HCT116 (cell line): ENCODE measurements at places on chromosomes 6 and 20. TPM values are rescaled to one million over a fixed set of nuclear protein-coding genes. Genes with fewer than 3 reads are reported as not detected.

Gene NHSL1
- total RNA-seq: 15.4 TPM

Gene RBPJL
- not detected for total RNA-seq

Gene ECT2L
- not detected for total RNA-seq

Gene KHDC3L
- not detected for total RNA-seq

Gene NKAIN2
- total RNA-seq: not detected

GRCh38 chr6:122673343-122673961, 63.2 kb downstream of the PKIB start:
- no peak for DNase-seq

DNA sequence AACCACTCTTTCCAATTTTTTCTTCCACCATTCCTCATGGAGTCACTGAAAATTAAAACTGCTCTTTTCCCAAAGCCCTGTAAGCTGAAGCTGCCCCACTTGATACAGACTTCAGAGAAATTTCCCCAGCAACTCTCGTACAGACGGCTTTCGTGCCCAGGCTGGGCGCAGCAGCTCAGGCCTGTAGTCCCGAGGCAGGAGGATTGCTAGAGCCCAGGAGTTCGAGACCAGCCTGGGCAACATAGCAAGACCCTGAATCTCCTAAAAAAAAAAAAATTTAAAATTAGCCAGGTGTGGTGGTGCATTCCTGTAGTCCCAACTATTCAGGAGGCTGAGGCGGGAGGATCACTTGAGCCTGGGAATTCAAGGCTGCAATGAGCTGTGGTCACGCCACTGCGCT, 6.6 kb downstream of the PPDPF start:
- DNase-seq: no peak

DNA sequence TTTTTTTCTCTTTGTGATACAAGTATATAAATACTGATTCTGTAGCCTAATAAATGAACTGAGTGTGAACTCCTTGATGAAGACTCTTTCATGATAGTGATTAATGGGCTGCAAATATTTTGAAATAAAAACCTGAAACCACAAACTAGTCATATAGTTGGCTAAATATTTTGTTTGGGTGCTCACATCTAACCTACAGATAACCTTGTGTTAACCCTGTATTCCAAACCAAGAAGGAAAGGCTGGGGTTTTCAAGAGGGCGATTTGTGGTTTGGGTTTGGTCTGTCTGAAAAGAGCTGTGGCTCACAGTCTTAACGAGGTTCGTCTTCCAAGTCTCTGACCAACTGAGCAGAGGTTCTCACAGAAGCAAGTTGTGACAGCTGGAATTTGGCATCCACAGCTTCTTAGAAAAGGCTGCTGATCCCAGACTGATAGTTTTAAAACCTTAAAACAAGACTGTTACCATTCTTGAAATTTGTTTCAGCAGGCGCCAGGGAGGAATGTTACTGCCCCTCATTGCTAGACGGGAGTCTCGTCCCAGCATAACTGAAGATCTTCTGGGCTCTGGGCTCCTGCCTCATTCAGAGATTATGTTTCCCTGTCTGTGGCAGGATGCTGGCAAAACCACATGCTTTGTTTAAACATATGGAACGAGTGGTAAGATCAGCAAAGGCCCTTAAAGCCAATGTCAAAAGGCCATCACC, 736.4 kb upstream of the MARCKS start:
- peak; percentile 73 for DNase-seq

DNA sequence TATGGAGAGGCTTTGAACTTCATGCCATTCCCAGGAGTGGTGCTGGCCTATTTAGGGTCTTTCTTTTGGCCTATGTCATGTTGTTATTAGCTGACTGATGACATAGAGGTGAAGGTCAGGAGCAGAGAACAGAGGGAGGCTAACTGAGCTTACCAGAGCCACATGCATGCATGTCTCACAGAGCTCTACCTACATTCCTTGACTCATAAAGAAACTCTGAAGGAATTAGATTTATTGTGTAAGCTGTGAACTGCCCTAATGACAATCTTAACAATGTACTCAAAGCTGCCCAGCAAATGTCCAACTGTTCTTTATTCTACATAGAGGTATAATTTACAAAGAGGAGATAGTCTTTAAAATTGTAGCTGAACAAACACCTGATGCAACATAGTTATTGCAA, 192.7 kb upstream of the CNR1 start:
- DNase-seq: no peak

DNA sequence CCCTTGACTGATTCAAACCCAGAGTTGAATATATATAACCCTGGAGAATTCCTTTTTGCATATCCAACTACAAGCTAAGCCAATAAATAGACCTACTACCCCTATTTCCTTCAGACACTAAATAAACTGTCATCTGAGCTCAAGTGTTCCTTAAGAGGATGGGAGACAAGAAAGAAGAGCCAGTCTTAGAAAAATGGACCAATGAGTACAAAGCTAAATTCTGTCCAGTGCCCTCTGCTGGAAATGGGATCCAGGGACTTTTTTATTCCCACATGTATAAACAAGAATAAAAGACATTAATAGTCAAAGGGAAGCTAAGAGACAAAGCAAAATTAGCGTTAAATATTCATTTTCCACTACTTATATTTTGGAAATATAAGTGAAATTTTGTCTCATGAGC, 4.8 kb downstream of the PPP1R10 start:
- DNase-seq: no peak

DNA sequence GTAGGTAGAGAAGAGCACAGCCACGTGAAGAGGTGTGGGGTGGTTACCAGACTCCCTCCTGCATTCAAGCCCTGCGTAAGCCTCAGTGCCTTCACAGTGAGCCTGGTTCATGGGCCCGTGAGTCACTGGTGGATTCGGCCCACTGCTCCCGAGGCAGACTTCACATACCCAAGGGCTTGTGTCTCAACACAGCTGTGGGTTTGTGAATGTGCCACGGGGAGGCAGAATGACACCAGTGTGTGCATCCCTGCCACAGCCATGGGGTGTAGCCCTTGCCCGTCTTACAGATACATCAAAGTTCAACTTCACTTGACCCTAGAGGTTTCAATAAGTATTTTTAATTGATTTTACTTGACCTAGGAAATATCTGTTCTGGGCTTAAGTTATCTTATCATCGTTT, 108.5 kb downstream of the MAP3K4 start:
- DNase-seq: no peak

DNA sequence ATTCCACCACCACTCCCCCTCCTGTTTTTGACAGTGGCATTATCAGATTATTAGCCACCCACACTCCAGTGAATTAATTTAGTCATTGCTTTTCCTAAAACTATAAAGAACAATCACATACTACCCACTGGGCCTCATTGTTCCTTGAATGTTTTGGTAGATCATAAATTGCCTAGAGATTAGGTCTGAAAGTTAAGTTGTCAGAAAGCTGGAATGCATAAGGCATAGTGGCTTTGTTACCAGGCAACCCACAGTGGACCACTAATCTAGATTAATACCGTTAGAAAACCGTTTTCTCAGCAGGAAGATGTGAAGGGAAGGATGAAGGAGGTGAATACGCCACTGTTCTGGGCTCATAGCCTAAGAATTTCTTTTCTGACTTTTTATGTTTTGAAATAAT, 75.6 kb downstream of the SAMD3 start:
- DNase-seq: no peak

- no peak for DNase-seq
Observed at GRCh38 chr6:14824484-14825275, 421.2 kb upstream of the JARID2 start.

DNA sequence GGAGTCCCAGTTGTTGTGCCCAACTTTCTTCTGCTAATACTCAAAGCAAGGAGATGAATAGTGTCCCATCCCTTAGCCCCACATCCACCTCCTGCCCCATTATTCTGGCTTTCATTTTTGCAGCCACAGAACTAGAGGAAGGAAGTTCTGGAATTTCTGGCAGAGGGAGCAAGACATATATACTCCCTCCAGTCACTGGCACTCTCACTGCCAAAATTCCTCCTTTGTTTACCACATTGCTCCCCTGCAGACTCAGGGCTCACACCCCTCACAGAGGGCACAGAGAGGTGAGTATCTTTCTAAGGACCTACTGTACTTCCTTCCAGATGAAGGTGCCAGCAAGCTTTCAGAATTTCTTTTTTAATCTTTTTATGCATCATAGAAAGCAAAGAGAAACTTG, 168.0 kb upstream of the ID4 start:
- DNase-seq: no peak
